HL-60 (cell line): ENCODE measurements at places on chromosomes 2 and 18.

GRCh38 chr2:137676346-137676745, 287.9 kb upstream of the HNMT start:
- DNase-seq, result no peak

- no peak for DNase-seq
These were observed 725.0 kb upstream of the SOX11 start for GRCh38 chr2:4967206-4967605.

DNA sequence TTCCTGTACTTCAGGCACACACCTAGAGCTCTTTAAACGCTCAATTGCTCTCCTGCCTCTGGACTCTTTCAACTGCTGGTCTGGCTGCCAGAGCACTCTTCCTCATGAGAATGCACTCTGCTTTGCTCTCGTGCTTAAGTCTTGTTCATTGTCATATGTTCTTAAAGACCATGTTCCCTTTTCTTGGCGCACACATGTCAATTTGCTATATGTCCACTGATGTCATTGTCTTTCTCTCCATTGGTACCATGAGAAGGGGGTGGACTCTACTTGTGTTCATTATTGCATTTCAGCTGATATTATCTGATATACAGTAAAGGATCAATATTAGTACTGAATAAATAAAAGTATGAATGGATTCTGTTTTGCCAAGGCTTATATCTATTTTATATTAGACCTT, 16.8 kb downstream of the SPHKAP start:
- DNase-seq, result no peak

DNA sequence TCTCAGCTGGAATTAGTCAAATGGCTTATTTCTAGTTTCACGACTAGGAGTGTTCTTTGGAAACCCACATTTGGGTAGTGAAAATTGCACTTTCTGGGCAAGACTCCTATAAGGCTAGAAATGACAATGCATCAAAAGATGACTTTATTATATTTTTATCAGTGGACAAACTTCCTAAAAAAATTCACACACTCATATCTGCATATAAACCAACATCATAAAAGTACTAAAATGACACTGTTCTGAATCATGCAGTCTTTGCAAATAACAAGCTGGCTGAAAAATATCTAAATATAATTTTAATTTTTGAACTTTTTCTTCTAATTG, 17.6 kb downstream of the MXD1 start:
- DNase-seq, result no peak

DNA sequence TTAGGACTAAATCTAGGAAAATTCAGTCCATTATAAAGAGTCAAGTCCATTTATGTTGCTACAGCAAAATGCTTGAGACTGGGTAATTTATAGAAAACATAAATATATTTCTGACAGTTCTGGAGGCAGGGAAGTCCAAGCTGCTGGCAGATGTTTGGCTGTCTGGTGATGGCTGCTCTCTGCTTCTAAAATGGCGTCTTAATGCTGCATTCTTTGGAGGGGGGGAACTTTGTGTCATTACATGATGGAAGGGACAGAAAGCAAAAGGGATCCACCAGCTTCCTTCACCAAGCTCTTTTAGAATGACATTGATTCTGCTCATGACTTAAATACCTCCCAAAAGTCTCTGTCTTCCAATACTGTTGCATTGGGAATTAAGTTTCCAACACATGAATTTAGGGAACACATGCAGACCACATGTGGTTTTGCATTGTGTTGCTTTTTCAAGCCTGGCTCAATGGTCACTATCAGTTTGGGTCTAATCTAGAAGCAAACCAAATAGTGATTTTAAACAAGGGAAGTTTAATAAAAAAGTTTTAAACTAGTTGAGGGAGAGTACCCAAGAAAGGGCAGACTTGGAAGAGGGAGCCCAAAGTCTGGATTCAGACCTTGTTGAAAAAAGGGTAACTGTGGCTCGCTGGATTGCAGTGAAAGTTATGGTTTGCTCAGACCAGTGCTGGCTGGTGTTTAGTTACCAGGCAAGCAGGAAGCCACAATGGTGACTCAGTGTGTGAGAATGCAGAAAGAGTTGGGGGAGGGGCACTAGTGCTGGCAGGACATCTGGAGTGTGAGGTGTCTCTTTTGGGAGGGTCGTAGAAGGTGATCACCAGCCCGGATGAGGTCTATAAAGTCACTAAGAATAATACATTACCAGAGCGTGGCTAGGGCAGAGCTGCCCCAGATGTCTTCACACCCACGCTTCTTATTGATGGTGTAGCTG, 30.8 kb downstream of the C18orf54 start:
- DNase-seq, result peak; percentile 79

DNA sequence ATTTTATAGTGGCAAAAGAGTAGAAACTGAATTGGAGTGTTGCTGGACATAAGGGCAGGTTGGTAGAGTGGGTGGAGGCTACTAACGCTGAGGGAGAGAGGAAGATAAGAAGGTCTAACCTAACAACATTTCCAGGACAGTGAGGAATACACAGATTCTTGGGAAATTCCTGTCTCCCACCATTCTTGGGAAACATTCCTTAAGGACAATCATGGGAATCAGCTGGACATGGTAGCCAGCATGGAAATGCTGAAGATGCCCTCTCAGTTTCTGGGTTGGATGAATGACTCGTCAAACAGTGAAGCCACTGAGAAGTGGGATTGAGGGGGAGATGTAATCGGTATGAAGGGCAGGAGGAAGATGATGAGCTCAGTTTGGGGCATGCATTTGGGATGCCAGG, 265.4 kb downstream of the AFF3 start:
- DNase-seq, result no peak

GRCh38 chr2:216646116-216646515, 12.9 kb downstream of the IGFBP2 start:
- no peak for DNase-seq

- DNase-seq, result no peak
These were observed 81.2 kb downstream of the NEDD4L start for GRCh38 chr18:58125183-58125582.

GRCh38 chr2:137672989-137673552, 291.2 kb upstream of the HNMT start:
- DNase-seq, result no peak

GRCh38 chr2:236177604-236177966, 9.4 kb upstream of the GBX2 start:
- no peak for DNase-seq

DNA sequence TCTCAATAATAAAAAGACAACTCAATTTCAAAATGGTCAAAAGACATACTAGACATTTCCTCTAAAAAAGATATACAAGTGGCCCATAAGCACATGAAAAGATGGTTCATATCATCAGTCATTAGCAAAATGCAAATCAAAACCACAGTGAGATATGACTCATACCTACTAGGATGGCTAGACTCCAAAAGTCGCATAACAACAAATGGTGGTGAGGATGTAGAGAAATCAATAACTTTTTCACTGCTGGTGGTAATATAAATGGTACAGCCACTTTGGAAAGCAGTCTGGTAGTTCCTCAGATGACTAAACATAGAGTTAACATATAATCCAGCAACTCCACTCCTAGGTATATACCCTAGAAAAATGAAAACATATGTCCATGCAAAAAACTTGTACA, 242.3 kb upstream of the NOL4 start:
- no peak for DNase-seq

GRCh38 chr2:104468846-104469245, 385.1 kb upstream of the POU3F3 start:
- no peak for DNase-seq

DNA sequence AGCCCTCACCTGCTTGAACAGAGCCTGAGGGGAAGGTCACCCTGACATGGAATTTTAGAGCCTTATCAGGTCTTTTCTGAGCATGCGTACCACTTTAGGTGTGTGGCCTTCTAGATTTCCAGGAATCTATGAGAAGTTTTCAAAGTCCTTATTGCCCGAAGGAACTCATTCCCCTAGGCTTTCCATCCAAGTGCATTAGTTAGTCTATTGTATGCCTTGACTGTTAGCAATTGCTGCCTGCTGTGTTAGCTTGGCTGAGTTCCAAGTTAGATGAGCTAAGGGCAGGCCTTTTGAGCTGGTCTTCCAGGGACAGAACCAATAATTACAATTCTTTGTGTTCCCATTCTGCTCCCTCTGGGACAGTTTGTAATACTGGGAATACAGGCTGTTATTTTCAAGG, 30.8 kb upstream of the PUM2 start:
- no peak for DNase-seq

DNA sequence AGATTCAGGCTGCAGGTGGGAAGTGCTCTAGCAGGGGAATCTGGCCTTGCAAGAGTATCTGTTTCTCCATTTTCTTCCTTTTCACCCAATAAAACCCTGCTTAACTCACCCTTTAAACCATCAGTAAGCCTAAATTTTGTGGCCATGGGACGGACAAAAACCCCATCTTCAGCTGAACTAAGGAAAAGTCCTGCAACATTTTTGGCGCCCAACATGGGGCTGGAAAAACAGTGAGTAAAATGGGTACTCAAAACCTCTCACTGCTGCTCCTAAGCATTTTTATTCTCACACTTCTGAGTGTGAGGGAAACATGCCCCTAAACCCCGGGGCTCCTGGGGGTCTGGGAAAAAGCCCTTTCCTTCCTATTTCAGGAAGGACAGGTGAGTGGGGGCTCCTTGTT, 414.3 kb downstream of the ZNF804A start:
- no peak for DNase-seq

DNA sequence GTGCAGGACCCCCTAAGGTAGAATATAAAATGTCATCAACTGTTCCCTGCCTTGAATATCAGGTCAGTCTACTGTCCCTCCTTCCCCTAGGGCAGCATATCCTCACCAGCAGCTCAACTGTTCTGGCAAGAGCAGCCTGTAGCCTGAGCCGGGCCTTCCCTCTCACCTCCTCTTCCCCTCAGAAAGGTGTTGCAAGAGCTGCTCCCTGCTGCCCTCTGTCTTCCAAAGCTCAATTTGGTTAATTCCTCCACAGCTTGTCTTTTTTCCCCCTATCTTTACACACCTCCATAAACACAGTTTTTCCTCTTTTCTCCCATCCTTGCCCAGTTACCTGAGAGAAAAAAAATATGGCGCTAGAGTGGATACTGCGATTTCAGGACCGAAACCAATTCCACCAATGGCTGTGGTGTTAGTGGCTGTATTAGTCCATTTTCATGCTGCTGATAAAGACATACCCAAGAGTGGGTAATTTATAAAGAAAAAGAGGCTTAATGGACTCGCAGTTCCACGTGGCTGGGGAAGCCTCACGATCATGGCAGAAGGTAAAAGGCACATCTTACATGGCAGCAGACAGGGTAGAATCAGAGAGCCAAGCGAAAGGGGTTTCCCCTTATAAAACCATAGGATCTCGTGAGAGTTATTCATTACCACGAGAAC, 184.7 kb downstream of the MREG start:
- DNase-seq, result peak; percentile 44

DNA sequence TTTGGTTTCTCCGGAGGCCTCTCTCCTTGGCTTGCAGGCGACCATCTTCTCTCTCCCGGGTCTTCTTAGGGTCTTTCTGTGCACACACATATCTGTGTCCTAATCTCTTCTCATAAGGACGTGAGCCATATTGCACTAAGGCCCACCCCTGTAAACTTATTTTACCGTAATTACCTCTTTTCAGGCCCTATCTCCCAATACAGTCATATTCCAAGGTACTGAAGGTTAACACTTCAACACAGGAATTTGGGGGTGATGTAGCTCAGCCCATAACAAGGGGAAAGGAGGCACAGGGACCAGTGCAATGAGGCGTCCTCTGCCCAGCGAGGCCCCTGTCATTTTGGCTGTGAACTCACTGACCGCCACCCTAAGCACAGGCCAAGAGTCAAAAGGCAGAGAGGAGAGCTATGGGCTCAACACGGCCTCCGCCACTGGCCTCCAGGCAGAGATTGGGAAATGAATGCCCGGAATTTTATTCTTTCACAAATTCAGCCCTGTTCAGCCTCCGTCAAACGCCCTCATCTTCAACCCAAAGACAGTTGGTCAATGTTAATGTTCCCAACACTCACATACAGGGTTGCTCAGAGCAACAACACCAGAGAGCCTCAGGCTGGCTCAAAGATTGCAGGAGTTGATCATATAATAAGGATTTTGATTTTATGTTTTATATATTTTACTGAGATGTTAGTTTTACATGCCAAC, 15.9 kb upstream of the NMUR1 start:
- DNase-seq, result no peak

- no peak for DNase-seq
These were observed 447.8 kb upstream of the SPHKAP start for GRCh38 chr2:228629251-228629650.

- DNase-seq, result no peak
These were observed 416.3 kb downstream of the LRP1B start for GRCh38 chr2:141714496-141714895.

DNA sequence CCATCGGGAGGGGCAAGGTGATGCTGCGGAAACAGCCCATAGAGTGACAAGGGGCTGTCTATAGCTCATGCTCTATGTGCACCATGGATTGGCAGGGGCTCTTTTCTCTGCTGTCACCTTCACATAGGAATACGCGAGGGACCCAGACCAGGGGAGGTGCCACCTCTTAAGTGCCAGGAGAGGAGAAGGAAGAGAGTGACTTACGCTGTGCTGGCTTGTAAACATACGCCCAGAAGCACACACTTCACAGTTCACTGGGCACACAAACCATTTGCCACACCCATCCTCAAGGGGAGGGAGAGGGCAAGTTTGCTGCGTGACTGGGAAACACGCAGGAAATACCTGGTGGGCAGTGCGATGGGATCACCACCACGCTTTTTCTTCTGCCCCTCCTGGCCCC, 65.1 kb upstream of the GPR45 start:
- no peak for DNase-seq

GRCh38 chr2:38554973-38555595, 47.6 kb downstream of the HNRNPLL start:
- DNase-seq, result no peak

DNA sequence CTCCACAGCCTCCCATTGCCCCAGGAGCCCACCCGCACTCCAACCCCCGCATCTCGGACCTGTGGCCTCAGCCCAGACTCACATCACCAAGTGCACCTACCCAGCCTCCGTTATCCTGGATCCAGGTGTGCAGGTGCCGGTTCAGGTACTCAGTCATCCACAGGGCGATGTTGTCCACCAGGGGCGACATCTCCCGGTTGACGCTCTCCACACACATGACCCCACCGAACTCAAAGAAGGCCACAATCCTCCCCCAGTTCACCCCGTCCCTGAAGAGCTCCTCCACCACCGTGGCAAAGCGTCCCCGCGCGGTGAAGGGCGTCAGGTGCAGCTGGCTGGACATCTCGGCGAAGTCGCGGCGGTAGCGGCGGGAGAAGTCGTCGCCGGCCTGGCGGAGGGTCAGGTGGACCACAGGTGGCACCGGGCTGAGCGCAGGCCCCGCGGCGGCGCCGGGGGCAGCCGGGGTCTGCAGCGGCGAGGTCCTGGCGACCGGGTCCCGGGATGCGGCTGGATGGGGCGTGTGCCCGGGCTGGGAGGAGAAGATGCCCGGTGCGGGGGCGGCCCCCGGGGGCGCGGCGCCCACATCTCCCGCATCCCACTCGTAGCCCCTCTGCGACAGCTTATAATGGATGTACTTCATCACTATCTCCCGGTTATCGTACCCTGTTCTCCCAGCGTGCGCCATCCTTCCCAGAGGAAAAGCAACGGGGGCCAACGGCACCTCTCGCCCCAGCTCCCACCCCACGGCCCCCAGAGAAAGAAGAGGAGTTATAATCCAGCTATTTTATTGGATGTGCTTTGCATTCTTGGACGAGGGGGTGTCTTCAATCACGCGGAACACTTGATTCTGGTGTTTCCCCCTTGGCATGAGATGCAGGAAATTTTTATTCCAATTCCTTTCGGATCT, 1.3 kb downstream of the BCL2 start:
- peak; percentile 77 for DNase-seq
